ENCODE measurements at places on chromosomes 5 and 9.

GRCh38 chr9:37034305-37034937 lies 353 bp upstream of the PAX5 start:
- peak; percentile 22 for DNase-seq

DNA sequence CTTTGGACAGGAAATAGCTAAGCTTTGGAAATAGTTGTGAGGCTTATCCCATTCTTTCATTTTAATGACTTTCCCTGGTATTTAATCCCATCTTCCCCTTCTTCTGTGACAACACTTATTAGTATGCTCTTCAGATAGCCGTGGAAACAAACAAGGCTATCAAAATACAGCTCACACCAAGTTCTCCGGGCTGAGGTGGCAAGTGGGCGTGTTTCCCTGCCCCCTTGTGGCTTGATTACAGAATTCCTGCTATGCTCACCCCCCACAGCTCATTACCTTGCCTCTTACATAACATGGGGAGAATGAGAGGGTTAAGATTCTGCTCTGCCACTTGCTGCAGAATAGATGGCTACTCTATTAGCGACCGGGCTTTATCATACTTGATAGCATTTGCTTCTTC lies 437.1 kb upstream of the TLE4 start:
- no peak for DNase-seq

DNA sequence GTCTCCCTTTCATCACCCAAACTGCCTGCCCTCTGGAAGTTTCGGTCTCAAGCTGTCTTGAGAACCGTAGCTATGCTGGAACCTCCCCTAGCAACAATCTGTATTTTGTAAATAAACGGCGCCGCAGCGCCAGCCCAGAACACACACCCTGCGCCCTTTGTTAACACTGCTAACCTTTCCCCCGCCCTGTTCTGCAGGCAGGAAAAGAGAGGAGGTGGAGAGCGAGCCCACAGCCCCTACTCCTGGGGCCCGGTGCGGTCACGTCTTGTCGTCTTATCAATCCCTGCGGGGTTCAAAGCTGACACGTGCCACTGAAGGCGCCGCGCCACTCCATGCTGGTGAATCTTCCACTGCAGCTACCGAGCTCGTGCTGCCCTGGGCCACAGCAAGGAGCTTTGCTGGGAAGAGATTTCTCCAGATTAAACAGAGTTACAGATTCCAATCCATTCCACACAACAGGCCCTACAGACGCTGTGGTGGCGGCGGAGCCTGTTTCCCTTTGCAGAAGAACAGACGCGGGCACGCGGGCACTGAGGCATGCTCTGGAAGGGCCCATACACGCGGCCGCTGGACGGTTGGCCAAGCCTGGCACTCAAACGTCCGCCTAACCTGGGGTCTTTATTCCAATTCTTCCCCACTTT lies 25.3 kb downstream of the ZDHHC11B start:
- DNase-seq, result no peak

DNA sequence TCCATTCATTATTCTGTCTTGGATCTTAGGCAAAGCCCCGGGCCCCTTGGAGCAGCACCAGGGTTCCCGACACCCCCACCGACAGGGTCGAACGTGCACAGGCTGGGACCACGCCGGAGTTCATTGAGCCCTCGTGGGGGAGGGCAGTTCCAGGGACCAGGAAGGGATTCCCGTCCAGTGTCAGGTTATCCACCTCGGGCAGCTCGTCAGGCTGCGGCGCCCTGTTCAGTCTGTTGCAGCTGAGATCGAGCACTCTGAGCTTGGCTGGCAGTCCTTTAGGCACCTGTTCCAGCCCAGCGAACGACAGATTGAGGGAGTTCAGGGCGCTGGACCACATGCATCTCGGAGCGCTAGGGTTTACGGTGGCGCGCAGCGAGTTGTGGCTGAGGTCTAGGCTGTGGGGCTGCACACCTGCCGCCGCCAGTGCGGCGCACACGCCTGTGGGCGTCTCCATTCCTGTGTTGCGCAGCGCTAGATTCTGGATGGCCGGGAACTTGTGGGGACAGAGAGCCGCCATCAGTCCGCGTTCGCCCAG lies 1.1 kb downstream of the CD14 start:
- DNase-seq, result no peak

DNA sequence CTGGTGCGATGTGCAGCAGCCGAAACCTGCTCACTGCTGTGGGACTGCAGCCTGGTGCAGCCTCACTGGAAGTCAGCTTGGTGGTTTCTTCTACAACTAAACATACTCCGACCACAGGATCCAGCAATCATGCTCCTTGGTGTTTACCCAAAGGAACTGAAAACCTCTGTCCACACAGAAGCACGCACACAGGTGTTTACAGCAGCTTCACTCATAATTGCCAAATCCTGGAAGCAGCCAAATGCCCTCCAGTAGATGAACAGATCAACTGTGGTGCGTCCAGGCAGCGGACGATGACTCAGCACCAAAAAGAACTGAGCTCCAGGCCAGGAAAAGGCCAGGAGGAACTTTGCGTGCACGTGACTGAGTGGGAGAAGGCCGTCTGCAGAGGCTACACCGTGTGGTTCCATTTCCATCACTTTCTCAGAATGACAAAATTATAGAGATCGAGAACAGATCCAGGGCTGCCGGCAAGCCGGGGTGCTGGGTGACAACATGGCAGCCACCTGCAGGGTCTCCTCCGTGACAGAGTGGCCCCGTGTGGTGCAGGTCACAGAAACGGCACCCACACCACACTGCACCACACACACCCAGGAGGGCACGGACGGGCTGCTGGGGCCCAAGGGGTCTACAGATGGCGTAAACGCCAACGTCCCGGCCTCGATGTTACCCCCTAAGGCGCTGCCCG lies 23.1 kb upstream of the NSMF start:
- DNase-seq, result peak; percentile 97
